Stimulated activated CD8-positive, alpha-beta memory T cell treated with anti-CD3 and anti-CD28 coated beads, Interleukin-15, amount 100 ng/mL, for 48 hours (primary cell): ENCODE measurements at places on chromosomes 11 and 22.

- no peak for DNase-seq
Measured at GRCh38 chr11:119262668-119263351, 54.1 kb downstream of the MCAM start.

DNA sequence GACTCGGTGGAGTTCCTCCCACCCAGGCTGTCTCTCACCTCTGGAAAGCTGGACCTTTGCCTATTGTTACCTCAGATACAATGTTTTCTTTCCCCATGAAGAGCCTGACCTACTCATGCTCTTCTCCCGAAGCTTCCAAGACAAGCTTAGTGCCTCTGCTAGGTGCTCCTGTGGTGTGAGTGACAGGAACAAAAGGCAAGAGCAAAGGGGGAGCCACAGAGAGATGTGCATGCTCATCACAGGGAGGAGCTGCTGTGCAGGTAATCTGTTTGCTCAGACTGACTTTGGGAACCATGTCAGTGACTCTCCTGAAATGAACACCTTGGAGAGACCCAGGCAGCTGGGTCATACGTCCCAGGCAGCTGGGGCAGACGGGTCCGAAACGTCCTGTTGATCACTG, 53.6 kb upstream of the VSTM5 start:
- no peak for DNase-seq

GRCh38 chr11:17351510-17352176, at the start of gene NCR3LG1:
TSS of gene NCR3LG1 (plus strand) at chr11:17351800. CDS start at chr11:17351970, 170 bp downstream.
- DNase-seq: peak; percentile 43

- no peak for DNase-seq
Measured at GRCh38 chr11:18706330-18707243, 8.0 kb downstream of the TMEM86A start.

GRCh38 chr11:1082728-1083620, 8.3 kb downstream of the MUC2 start:
- DNase-seq: no peak

DNA sequence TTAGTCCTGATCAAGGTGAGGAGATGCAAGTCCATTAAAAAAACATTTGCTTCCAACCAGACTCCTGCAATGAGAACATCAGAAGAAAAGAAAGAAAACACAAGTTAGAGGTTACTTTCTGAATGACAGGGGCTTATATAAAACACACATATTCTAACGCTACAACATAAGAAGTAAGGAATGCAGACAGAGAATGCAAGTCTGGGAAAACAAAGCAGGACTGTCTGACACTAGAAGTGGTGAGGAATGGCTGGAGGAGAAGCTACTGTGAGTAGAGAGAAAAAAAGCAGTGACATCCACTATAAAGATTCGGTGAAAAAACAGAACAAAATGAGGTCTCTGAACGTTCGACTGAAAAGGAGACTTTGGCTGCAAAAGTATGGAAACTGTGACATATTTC, 12.3 kb downstream of the TMEM216 start:
- DNase-seq: no peak

GRCh38 chr11:11105361-11105760, 247.5 kb upstream of the ZBED5 start:
- no peak for DNase-seq

GRCh38 chr11:67648796-67649613, 1.5 kb downstream of the ACY3 start:
- DNase-seq: no peak

DNA sequence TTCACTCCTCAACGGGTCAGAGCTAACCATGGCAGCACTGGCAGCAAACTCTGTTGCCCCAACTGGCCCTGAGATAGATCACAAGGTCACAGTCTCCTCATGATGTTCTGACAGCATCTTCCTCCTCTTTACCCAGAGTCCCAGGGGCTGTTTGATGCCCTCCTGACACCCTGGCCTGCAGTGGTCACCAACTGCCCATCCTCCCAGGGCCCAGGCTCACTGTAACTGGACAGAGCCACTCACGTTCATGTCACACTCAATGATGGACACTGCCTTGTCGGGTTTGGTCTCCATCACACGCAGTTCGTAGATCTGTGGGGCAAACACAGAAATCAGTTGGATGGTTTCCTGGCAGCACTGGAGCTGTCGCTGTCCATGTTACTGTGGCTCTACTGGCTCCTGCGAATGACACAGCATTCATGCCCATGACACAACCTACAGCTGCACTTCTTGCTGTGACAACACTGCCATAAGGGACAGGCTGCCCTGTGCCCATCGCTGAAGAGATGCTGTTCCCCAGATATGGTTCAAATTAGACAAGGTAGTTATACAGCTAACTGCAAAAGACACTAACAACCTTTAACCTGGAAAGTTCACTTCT, 10.4 kb upstream of the C22orf39 start:
- no peak for DNase-seq

DNA sequence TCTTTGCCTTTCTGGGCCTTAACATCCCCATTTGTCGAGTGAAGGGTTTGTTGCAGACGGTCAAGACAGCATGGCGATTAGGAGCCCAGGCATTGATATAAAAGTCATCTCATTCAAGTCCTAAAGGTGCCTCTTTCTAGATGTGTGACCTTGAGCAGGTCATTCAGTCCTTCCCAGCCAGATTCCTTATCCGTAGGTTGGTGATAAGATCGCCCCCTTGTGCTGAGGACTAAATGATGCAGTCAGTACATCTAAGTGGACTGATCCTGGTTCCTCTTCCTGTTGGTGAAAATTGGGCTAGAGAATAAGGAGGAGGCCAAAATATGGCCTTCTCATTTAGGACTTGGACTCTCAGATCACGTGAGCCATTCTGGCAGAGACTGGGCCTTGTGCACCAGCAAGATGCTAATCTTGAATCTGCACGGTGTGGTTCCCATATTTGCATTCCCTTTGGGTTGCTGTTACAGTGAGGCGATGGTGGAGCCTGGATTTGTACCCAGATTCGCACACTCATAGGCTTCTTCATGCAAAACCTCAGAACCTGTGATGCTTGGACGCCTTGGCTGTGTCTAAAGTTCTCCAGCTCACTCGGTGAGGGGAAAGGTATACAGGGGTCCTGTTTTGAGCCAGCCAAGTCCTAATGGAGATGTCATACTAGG, 156.8 kb downstream of the MYO18B start:
- DNase-seq: no peak

GRCh38 chr11:65618763-65619162, 3.2 kb downstream of the PCNX3 start:
- DNase-seq: no peak

GRCh38 chr22:23072077-23072910, 2.0 kb downstream of the GNAZ start:
- no peak for DNase-seq

- no peak for DNase-seq
Measured at GRCh38 chr22:35043252-35043933, 22.6 kb upstream of the ISX start.

DNA sequence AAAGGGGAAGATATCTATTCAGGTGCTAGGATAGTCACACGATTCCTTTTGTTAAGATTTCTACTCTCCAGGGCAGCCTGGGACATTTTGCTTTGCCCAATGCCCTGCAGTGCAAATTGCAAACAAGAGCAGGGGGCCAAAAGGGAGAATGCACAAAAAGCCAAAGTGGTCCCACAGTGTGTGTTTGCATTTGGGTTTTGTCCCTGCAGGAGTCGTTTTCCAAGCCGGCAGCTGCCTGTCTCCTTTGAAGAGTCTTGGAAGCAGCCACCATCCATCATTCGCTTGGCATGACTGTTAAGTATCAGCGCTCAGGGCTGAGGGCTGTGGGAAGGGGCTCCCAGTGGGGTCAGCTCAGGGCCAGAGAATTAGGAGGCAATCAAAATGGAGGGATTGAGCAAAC, 184.7 kb downstream of the MIAT start:
- DNase-seq: no peak

DNA sequence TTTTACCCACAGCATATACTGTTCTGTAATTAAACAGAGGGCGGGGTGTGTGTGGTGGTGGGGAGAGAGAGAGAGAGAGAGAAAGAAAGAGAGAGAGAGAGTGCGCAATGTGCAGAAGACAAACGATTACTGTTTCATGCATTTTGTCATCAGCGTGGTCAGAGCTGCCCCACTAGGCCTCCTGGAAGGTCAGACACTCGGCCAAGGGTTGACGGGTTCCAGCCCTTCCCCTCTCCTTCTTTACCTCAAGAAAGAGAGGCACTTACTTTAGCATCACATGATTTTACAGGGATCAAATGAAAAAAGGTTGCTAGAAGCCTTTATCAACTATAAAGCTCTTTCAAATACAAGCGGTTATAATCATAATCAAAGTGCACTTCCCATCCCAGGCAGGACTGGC, 269.2 kb upstream of the SORL1-AS1 start:
- DNase-seq: no peak

DNA sequence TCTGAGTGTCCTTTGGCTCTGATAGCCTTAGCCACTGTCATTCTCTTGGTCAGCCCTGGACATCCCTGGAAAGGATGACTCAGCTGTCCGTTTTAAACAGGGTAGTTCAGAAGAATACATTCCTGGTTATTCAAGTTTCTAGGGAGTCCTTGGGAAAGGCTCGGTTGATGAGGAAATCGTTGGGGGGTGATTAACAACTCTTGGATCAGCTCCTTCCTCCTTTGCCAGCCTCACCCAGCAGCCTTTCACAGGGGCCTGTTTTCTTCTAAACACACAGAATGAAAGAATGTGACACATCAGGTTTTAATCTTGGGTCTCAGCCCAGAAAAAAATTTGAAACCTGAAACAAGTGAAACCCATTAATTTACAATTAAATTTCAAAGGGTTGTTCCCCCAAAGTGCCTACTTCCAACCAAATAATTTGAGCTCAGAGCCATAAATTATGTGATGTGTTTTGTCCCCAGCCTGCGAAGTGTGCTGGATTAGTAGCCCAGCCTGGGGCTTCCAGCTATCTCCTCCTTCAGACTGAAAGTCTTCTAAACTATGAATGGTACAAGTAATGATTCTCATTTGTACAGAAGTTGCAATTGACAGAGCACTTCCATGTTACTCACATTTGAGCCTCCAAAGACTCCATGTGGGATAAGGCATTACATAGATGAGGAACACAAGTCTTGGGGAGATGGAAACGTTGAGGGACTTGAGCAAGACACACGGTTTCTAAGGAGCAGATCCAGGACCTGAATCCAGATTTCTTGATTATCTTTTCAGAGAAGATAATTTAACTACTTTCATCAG, 19.3 kb upstream of the MRGPRX2 start:
- no peak for DNase-seq

DNA sequence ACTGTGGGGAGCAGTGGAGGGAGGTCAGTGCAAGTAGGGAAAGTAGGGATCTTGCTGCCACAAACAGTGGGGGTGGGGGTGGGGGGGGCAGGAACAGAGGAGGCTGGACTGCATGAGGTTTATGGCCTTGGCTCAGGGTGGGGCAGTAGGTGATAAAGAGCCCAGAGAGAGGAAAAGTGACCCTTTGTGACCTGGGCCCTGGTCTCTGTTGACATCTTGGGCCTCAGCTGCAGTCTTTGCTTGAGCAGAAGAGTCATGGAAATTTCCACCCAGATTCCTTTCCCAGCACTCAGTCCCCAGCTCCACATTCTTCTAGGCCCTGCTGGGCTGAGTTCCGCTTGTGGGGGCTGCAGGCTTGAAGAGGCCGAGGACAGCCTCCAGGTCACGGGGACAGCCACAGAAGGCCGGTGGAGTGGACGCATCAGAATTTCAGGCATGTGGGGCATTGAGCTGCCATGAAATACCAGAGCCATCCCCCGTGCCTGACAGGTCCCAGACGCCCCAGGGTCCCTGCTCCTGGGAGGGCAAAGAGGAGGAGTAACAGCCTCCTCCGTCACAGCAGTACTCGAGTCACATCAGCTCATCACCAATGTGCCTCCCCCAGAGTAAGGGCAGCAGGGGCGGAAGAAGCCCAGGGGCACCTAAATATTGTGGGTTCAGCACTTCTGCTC, 9.7 kb upstream of the MALAT1 start:
- DNase-seq: no peak

DNA sequence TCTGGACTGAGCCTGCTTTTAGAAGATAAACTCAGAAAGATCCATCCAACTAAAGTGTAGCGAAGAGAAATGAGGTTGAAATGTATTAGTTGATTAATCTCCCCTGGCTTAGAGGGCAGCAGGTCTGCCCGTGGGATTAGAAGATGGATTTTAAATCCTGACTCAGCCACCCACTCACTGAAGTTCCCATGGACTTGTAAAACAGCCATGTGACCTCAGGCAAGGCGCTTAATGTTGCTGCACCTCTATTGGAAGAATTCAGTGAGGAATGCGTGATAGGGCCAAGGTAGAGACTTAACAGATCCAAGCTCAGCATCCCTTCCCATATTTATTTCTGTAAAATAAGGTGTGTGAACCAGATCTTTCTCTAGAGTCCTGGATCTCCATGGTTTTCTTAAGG, 45.1 kb upstream of the ELF5 start:
- DNase-seq: no peak

GRCh38 chr11:69273571-69273970, 20.4 kb upstream of the MYEOV start:
- no peak for DNase-seq

GRCh38 chr11:93952082-93952780, 68.9 kb upstream of the HEPHL1 start:
- DNase-seq: no peak

- DNase-seq: no peak
Measured at GRCh38 chr11:15248749-15249148, 134.0 kb downstream of the INSC start.

- DNase-seq: no peak
Measured at GRCh38 chr22:47250995-47251765, 488.7 kb downstream of the TBC1D22A start.

DNA sequence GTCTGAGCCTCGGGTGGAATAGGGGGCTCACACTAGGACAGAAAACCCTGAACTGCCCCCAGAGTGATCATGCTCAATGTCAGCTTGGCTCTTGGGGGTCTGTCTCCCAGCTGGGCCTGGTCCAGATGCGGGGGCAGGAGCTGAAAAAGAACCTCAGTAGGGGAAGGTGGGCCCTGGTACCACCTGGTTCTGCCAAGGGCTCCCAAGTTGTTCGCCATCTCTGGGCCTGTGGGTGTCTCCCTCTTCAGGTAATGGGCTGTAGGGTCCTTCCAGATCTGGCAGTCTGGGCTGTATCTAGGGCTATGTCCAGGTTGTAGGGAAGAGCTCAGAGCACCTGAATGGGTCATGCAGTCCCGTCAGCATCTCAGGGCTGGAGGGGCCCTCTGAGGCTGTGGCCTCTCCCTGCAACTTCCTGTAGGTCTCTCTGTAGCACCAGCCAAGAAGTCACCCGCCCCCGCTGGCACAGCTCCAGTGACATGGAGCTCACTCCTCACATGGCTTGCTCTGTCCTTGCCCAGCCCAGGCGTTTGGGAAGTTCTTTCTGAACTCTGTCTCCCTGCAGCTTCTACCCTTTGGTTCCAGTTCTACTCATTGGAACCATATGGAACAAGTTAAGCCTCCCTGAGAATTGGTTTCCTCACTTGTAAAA, 33.0 kb upstream of the SOX10 start:
- no peak for DNase-seq

DNA sequence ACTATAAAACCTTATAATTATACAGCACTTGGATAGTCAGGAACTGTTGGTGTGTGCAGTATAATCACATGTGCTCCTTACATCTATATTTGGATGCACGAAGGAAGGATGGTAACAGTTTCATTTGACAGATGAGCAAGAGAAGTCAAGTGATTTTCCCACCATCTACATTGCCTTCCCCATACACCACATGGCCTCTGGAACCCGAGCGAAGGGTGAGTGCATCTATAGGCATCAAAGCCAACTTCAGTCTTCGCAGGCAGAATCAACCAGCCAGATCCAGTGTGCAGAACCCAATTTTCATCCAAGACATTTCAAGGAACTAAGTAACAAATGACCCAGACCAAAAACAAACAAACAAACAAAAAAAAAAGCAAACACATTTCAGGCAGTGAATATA, 85.1 kb upstream of the BLID start:
- no peak for DNase-seq
